CD4-positive, CD25-positive, alpha-beta regulatory T cell (primary cell): ENCODE measurements at places on chromosomes 7 and 10. TPM values are rescaled to one million over a fixed set of nuclear protein-coding genes. Genes with fewer than 3 reads are reported as not detected.

- no peak for DNase-seq
Observed at GRCh38 chr10:49609006-49609282, 1.2 kb upstream of the SLC18A3 start.

DNA sequence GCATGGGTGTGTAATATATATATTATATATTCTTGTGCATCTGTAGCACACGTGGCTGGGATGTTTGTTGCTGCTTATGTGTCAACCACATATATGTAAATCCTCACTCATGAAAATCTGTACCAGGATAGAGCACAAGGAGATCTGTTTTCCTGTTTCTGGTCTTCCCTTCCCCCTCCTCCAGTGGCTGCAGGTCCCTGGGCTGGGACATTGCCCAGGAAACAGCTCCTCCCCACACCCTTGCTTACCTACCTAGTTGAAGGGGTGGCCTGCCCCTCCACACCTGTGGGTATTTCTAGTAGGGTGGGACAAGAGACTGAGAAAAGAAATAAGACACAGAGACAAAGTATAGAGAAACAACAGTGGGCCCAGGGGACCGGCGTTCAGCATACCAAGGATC, 2.2 kb downstream of the SFXN3 start:
- DNase-seq, result no peak

Gene SPDYE2
- 0.39 TPM for total RNA-seq

Gene CALCR
- total RNA-seq, result not detected

Gene LRGUK
- 0.47 TPM for total RNA-seq
